ENCODE measurements at places on chromosomes 1 and 21.

DNA sequence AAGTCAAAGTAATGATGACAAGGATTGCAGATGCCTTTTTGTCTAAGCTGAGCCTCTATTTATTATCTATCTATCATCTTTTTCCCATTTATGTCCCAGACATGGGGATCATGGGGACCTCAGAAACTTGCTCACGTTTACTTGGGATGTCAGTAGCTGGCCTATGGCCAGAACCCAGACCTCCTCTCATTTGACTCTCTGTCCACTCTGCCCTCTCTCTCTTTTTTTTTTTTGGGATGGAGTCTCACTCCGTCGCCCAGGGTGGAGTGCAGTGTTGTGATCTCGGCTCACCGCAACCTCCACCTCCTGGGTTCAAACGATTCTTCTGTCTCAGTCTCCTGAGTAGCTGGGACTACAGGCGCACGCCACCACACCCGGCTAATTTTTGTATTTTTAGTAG lies 3.7 kb upstream of the ID3 start:
- no peak for DNase-seq

- no peak for DNase-seq
Measured at GRCh38 chr1:244757091-244757939, 78.1 kb upstream of the COX20 start.

DNA sequence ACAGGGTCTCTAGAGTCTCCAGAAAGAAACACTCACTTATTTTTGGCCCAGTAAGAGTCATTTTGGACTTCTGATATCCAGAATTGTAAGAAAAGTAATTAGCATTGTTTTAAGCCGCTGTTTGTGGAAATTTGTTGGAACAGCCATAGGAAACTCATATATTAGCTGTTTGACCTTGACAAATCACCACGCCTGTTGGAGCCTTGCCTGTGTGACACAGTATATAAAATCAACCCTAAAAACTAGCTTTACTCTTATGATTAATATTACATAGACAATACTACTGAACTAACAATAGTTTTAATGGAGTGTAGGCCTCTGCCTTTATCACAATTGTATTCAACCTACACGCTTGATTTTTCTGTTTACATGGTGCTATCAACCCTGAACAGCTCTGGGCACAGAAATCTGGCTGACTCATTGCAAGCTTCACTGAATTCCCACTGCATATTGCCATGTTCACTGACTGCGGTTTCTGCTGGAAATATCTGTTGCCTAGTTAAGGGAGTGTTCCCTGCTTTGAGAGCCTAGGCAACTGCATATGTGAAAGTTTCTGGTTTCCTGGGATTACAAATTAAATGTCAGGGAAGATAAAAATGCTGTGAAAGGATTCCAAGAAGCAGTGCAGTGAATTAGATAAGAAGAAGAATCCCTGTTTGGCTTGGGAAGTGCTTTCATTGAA lies 419.5 kb upstream of the DEPDC1 start:
- no peak for DNase-seq

DNA sequence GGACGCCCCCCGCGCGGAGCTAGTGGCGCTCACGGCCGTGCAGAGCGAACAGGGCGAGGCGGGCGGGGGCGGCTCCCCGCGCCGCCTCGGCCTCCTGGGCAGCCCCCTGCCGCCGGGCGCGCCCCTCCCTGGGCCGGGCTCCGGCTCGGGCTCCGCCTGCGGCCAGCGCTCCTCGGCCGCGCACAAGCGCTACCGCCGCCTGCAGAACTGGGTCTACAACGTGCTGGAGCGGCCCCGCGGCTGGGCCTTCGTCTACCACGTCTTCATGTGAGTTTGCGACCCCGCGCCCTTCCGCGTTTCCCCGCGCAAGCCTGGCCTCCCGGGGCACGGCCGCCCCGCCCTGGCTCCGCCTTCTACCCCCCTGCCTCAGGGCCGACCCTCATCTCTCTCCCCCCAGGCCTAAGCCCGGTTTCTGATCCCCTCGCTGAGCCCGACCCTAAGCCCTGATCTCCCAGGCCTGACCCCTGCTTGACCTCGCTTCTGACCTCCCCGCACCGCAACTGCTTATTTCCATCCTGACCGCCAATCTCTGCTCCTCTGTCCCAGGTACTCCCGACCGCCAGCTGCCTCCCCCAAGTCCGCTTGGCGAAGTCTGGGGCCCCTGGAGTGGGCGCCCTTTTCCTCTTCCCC lies 669 bp downstream of the KCNQ4 start:
- DNase-seq, result no peak

DNA sequence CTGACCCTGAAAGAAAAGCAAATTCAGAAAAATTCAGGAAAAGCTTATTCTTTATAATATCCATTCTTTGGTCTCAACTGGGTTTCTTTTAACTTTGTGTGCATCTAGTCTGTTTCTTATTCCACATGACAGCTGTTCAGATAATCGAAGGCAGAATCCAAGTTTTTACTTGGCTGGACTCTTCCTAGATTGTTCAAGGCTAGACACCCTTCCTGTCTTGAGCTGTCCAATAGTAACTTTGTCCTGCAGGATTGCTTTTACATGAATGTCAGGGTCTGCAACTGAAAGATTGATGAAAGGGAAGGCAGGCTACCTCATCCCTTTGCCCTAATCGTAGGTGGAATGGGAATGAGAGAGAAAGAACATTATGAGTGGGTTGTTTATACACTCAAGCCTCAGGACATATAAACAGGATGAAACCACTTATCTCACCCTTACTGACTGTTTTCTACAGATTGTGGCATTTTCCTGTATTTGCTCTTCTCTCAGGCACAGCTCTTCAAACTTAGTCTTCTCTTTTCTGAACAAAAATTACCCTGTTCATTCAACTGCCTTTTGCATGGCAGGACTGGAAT lies 76.9 kb downstream of the LEPR start:
- DNase-seq, result no peak

GRCh38 chr1:65165269-65165993 lies 17.4 kb downstream of the AK4 start:
- no peak for DNase-seq

DNA sequence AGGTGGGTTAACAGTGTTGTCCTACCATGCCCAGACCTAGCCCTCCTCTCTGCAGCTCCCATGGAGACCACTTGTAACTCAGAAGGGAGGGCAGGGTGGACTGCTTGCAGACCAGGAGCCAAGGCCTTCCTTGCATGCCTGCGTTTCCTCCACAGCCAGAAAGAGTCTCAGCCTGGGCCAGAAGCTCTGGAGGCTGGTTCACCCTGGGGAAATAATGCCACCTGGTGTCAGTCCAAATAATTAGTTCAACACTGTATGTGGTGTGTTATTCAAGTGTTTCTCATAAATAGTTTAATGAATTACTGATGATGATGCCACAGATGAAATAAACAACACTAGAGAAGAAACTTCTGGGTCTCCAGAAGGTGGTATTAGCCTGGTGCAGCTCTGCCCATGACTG lies 16.9 kb upstream of the VANGL1 start:
- DNase-seq, result no peak

DNA sequence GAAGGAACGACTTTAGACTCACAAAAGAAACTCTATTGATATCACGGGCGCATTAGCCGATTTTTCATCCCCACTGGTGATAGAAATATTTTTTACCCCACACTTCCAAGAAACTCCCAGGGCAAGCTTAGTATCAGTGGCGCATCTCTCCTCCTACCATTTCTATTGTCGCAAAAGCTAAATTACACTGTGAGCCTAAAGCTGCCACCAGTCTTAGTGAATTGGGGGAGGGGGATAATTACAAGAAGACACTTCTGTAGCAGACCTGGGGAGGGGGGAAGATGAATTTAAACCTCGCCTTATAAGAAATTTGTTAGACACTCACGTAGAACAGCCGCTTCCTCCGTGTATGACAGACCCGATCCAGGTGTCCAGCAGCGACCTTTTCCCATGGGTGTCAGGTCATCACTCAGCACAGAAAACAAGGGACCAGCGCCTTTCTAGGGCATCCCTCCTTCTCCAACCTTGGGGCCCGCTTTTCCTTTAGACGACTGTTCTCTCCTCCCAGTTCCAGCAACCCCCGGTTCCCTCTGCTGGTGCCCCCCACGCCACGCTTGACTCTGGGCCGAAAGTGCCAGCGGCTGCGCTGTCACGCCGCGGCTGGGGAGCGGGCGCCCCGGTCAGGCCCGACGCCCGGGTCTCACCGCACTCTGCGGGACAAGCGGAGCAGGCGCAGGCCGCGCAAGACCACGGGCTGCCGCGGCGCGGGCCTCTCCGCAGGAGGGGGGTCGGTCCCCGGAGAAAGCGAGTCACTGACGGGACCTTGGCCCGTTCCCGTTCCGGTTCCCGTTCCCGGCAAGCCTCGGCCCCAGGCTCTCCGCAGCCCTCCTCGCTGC lies 821 bp downstream of the PHC2 start:
- no peak for DNase-seq

DNA sequence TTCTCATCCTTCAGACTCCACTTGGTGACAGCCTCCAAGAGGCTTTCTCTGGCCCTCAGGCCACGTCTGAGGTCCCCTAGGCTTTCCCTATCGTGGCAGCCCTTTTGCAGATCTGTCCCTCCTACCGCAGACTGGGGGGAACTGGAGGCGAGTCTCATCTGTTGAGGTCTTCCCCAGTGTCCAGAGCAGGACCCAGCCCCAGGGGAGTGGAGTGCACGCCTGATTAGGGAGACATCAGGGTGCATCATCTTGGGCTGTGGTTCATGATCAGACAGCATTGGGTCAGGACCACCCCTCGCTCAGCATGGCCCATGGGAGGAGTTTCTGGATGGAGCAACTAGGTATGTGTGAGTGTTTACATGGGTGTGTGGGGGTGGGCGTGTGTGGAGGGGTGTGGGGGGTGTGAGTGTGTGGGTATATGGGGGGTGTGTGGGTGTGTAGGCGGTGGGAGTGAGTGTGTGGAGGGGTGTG lies 8.5 kb upstream of the MATN1 start:
- no peak for DNase-seq

DNA sequence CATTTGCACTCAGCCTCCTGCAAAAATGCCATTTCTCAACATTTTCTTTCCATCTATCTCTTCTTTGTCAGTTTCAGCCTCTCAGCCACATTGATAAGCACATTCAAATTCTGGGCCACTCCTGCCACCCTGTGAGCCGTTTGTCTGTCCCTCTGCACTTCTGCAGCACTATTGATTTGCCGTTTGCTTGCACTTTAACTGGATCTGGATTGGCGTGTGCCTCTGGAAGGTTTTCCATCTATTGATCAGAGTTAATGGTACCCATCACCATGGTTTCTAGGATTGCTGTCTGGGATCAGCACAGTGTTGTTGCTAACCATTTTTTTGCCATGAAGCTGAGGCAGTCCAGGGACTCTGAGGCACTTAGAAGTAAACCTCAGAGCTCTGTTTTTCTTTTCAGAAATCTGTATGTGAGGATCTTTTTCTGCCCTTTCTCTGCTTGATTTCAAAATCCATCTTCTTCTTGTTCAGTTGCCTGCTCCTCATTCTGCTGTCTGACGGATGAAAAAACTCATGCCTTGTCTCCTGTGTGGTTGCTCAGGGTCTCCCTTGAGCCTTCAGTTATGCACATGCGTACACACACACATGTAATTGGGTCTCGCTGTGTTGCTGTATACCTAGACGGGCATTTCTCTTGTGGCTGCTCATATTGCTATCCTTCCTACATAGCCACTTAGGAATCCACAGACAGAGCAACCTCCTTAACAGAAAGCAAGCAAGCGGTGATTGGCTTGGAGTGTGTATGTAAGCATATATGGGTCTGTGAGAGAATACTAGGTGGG lies 67.9 kb downstream of the NOS1AP start:
- no peak for DNase-seq

DNA sequence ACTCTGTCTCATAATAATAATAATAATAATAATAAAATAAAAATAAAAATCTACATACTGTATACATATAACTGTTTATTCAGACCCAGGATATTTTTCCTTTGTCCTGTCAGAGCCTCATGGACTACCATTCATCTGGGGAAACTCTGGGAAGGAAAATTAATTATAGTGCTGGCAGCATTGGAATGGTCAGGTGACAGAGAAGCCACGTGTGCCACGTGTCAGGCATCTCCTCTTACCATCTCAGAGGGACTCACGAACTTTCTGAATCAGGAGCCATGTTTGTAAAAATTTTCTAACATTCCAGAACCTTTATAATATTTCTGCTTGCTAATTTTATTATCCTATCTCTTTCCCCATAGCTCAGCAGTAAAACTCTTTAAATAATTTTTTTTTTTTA lies 97.8 kb upstream of the HNRNPU start:
- DNase-seq, result no peak

DNA sequence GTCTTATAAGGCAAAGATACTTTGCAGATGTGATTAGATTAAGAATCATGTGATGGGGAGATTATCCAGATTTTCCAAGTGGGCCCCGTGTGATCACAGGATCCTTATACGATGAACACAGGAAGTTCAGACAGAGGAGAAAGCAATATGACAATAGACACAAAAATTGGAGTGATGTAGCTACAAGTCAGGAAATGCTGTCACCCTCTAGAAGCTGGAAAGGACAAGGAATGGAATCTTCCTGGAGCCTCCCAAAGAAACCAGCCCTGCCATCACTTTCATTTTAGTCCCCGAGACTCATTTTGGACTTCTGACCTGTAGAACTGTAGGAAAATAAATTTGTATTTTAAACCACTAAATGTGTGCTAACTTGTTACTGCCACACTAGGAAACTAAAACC lies 61.9 kb upstream of the C1orf21 start:
- no peak for DNase-seq

- DNase-seq, result no peak
Measured at GRCh38 chr1:158177700-158178450, 2.8 kb upstream of the CD1D start.

GRCh38 chr1:241598249-241598648 lies 41.9 kb downstream of the CHML start:
- no peak for DNase-seq
